Stimulated activated CD8-positive, alpha-beta memory T cell treated with anti-CD3 and anti-CD28 coated beads, Interleukin-4, amount 100 ng/mL, for 4 hours (primary cell): ENCODE measurements at places on chromosomes 13 and 19.

GRCh38 chr13:49693191-49693733, 2.0 kb upstream of the EBPL start:
- DNase-seq, result no peak

DNA sequence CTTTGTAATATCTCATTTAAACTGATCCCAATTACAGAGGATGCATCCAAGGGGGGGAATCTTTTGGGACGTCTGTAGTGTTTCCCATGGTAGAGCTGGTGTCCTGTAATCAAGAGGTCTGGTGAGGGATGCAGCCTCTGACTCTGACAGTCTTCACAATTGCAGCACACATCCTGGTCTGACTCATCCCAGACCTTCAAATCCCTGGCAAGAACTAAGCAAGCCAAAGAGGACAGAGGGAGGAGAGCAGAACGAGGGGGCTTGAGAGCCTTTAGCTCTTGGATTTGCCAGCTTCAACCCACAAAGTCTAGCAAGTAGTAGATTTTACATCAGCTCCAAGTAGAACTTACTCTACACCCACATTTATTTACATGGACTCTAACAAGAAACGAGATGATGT, 17.3 kb upstream of the FCGBP start:
- no peak for DNase-seq

- DNase-seq, result no peak
Measured at GRCh38 chr19:8367327-8368001, 3.5 kb downstream of the ANGPTL4 start.

GRCh38 chr13:106376401-106377112, 158.9 kb downstream of the EFNB2 start:
- DNase-seq, result no peak

GRCh38 chr13:110684388-110685056, 21.4 kb downstream of the CARS2 start:
- DNase-seq, result no peak
